ENCODE measurements at places on chromosomes 5 and 9.

DNA sequence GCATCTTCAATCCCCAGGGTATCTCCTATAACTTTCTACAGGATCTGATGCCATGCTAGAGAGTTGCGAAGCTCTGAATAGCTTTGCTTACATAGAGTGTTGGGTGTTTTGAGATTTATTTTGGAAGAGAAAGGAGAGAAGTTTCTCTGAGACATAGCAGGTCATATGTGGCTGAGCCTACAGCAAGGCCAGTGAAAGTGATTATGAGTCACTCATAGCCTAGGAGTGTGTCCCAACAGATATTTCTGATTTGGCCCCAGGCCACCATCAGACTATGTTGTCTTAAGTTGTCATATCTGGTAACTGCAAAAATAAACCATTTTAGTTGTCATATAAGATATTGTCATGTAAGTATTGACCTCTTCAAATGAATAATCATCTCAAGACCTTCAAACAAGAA lies 132.0 kb upstream of the RAI14 start:
- no peak for DNase-seq

GRCh38 chr9:125240649-125240999 lies 519 bp downstream of the HSPA5 start:
- no peak for DNase-seq

- no peak for DNase-seq
These were observed 173.3 kb downstream of the COL23A1 start for GRCh38 chr5:178416919-178417318.

DNA sequence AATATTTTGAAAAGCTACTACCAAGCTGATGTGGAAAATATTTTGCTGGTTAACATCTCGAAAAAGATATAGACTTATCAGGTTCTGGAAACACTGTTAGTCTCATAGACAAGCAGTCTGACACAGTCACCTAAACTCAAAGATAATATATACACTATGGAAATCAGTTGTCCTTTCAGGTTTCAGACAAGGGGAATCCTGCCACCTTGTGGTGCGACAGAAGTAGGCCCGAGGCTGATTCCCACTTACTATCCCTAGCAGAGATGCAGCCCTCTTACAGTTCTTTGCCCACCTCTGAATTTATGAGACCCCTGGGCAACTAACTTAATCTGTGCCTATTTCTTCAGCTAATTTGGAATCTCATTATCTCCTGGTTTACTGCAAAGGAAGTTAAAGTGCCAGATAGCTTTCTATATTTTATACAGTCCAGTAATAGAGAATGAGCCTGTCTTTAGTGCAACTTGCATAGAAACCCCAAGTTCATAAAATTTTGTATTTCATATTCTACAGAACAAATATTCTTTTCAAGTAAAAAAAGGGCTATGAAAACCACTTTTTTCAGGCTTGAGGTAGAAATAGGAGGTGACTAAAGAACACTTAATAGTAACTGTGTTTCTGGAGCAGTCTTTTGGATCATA lies 16.9 kb downstream of the RAD1 start:
- DNase-seq, result peak; percentile 67

DNA sequence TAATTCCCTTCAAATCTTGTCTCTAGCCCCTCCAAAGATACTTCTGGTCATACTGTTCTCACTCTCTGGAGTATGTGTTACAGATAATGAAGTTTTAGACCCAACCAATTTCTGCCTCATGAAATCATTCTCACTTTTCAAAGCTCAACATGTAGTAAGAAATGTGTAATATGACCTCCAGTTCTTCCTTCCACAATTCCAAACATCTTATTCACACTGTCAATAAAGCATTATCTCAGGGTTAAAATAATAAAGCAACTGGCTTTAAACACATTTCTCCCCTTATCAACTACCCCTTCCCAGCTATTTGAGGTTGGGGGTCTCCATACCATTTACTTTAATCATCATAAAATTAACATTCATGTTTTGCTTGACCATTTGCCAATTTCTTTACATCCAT lies 654.1 kb downstream of the RAB3C start:
- DNase-seq, result no peak

GRCh38 chr9:121648172-121648571 lies 3.3 kb upstream of the DAB2IP start:
- DNase-seq, result no peak

GRCh38 chr5:172816925-172817562 lies 17.0 kb upstream of the ERGIC1 start:
- no peak for DNase-seq

GRCh38 chr9:122546196-122546595 lies 6.7 kb upstream of the OR1N2 start:
- no peak for DNase-seq

- DNase-seq, result no peak
These were observed 27.2 kb downstream of the MAML1 start for GRCh38 chr5:179759581-179760551.

GRCh38 chr5:60851626-60852025 lies 7.6 kb upstream of the ELOVL7 start:
- no peak for DNase-seq
